ENCODE measurements at places on chromosomes 2 and 18.

GRCh38 chr18:51668607-51669006, 471.1 kb upstream of the MEX3C start:
- H3K27me3 ChIP-seq, result no peaks in the 10 kb centered on the region
- H3K4me1 ChIP-seq, result no peaks in the 10 kb centered on the region
- no peak for DNase-seq
- H3K27ac ChIP-seq, result no peak overlapping the region
- H3K36me3 ChIP-seq, result no peaks in the 10 kb centered on the region
- no peak overlapping the region for H3K4me3 ChIP-seq

- H3K36me3 ChIP-seq, result no peaks in the 10 kb centered on the region
- no peak overlapping the region for H3K4me3 ChIP-seq
- no peak for DNase-seq
- no peak overlapping the region for H3K27ac ChIP-seq
- no peaks in the 10 kb centered on the region for H3K27me3 ChIP-seq
Measured at GRCh38 chr2:159561242-159561641, 55.1 kb downstream of the BAZ2B start.

DNA sequence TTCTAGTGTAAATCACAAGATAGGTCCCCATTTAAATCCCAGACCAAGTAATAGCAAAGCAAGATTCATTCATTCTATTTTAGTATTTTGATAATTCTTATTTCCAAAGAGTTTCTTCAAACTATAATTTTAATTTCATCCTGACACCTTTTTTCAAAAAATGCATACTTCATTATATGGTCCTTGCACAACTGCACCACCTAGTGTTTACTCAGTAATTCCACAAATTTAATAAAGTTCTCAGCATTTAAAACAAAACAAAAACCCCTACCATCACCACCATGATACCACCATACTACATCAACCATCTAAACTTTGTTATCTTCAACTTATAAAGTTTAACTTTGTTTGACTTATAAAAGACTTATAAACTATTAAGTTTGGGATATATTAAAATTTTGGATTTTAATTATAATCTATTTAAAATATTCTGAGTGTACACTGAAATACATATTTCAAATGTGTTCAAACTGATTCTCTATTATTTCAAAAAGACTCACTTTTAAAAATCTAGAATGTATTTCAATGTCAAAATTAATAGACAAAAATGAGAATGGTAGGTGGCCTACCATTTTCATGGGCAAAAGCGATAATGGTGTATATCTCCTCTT, 44.2 kb downstream of the WDPCP start:
- no peak overlapping the region for H3K27ac ChIP-seq
- no peak for DNase-seq
- no peaks in the 10 kb centered on the region for H3K27me3 ChIP-seq

DNA sequence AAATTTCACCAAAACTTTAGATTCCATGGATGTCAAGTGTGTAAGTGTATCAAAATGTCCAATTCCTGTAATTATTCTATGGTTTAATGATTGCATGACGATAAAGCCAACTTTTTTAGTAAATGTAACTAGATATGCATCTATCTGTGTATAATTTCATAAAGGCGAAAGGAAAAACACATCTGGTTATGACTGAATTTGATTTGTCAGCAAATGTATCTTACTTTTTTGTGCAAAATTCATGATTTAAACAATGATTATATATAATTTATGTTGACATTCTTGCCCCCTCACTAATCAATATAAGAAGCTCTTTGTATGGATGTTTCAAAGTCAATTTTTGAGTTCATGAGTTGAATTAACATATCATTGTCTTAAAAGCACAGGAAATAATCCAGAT, 138.5 kb downstream of the KCNJ3 start:
- H3K4me1 ChIP-seq, result no peaks in the 10 kb centered on the region
- H3K36me3 ChIP-seq, result no peaks in the 10 kb centered on the region
- H3K27me3 ChIP-seq, result no peaks in the 10 kb centered on the region
- no peak overlapping the region for H3K27ac ChIP-seq

DNA sequence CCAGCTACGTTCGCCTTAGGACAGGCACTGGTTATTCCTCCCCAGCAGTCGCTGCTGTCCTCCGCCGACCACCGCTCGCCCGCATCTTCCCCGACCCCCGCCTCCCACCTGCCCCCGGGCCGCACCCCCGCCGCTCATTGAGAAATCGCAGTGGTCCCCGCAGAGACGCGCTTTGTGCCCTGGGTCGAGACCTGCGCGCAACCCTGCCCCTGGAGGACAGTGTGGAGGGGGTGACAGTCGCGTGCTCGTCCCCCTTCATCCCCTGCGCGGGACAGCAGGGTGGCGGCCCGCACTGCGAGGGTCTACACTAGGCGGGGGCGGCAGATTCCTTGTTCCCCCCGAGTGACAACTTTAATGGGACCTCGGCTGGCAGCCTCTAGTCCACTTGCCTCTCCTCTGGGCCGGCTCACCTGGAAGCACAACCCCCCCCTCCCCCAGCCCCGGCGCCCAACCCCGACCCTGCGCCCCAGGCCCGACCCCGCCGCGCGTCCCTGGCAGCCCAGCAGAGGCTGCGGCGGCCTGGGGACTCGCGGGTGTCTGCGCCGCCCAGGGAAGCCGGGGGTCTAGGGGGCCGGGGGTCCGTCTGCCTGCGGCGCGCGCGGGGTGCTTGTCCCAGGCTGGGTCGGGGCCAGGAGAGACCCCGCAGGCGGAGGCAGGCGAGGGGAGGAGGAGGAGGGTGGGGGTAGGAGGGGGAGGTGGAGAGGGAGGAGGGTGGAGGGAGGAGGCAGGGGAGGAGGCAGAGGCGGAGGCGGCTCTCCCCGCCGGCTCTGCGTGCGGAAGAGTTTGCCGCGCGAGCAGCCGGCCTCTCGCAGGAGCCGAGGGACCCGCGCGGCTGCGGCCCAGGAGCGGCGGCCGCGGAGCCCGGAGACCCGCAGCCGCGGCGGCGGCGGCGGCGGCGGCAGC, at the start of gene NPAS2:
Gene NPAS2, plus strand, starts transcription at position 770 of the 903 bp plus-strand sequence. CDS start 84,616 bp downstream, outside the sequence.
- H3K4me3 ChIP-seq, result peak within 1 kb of the TSS; percentile 53
- H3K36me3 ChIP-seq, result no peaks in the 10 kb centered on the region
- peak; percentile 56 for DNase-seq

- no peaks in the 10 kb centered on the region for H3K27me3 ChIP-seq
- H3K27ac ChIP-seq, result no peak overlapping the region
- DNase-seq, result no peak
- H3K4me3 ChIP-seq, result no peak overlapping the region
Measured at GRCh38 chr2:143816916-143817315, 687.7 kb downstream of the ARHGAP15 start.

DNA sequence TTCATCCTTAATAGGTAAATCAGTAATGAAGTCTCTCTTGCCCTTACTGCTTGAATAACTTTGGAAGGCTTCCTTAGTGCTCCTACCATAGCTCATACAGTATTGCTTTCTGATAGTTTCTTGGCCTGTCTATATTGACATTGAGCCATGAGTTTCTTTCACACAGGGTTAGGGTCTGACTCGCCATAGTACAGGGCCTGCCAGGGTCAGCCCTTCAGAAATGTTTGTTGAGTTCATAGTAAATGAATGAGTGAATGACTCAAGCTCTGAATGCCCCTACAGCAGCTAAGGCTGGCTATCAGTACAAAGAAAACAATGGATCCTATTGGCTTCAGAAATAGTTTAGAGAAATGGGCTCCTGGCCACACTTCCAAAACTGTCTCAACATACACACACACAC, 65.0 kb upstream of the LRATD1 start:
- no peak overlapping the region for H3K4me3 ChIP-seq
- H3K27ac ChIP-seq, result no peak overlapping the region
- H3K4me1 ChIP-seq, result no peaks in the 10 kb centered on the region
- DNase-seq, result no peak

- no peaks in the 10 kb centered on the region for H3K4me1 ChIP-seq
- H3K27me3 ChIP-seq, result peaks cover 14% of the 10 kb centered on the region
- no peak overlapping the region for H3K4me3 ChIP-seq
- DNase-seq, result no peak
- H3K36me3 ChIP-seq, result no peaks in the 10 kb centered on the region
Measured at GRCh38 chr2:175363699-175364098, 182.2 kb upstream of the ATP5MC3 start.

- H3K4me1 ChIP-seq, result peaks cover 12% of the 10 kb centered on the region
- no peaks in the 10 kb centered on the region for H3K36me3 ChIP-seq
- H3K27ac ChIP-seq, result peak overlapping the region; percentile 2
- no peaks in the 10 kb centered on the region for H3K27me3 ChIP-seq
Measured at GRCh38 chr2:174326161-174327020, 8.4 kb upstream of the SP9 start.

DNA sequence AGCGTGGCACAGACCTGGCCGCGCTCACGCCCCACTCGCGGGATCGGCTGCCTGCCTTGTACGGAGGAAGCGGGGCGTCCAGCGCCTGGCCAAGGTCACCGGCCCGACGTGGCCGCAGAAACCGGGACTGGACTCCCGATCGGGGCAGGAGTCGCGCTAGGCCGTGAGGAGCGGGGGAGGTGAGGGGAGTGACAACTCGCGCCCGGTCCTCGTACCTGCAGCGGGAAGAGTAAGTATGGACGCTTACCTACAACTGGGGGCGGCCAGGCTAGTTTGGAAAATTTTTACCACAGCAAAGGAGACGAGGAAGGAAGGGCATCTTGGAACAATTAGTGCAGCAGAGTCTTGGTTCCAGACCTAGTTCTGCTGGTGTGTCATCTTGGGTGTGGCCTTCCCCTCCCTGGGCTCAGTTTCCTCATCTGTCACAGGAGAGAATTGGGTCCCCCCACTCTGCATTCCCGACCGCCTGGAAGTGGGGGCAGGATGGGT, 693 bp downstream of the UBE2F start:
- no peak overlapping the region for H3K27ac ChIP-seq
- peak; percentile 31 for DNase-seq
- peak overlapping the region; percentile 85 for H3K4me3 ChIP-seq

DNA sequence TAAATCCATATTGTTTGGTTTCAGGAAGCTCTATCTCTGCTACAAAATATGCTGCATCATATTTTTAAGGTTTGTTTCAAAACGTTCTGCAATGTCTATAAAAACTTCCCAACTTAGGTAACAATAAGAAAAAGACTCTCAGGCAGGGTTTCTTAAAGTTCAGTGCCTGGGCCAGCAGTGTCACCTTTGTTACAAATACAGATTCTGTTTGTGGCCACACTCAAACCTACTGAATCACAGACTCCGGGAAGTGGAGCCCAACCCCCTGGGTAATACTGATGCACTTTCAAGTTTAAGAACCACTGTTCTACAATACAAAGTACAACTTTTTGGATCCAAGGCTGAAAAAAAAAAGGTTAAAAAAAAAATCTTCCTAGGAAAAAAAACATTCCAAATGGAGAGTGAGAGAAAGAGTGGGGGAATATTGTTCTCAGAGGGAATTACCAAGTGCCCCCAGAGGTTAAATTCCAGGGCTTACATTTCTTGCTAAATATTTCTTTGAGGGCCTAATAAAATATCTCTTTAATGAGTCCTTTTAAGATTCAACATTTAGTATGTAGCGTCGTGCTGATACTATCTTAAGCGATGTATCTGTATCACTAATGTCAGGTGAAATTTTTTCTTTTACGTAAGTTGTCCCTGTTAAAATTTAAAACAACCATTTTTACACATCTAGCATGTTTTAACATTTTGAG, 476.7 kb downstream of the TXNL1 start:
- no peak overlapping the region for H3K27ac ChIP-seq
- H3K36me3 ChIP-seq, result no peaks in the 10 kb centered on the region
- DNase-seq, result no peak
- no peaks in the 10 kb centered on the region for H3K27me3 ChIP-seq

GRCh38 chr2:53353135-53354114, 414.2 kb upstream of the CHAC2 start:
- no peaks in the 10 kb centered on the region for H3K27me3 ChIP-seq
- H3K27ac ChIP-seq, result no peak overlapping the region
- H3K4me3 ChIP-seq, result no peak overlapping the region
- H3K36me3 ChIP-seq, result no peaks in the 10 kb centered on the region

DNA sequence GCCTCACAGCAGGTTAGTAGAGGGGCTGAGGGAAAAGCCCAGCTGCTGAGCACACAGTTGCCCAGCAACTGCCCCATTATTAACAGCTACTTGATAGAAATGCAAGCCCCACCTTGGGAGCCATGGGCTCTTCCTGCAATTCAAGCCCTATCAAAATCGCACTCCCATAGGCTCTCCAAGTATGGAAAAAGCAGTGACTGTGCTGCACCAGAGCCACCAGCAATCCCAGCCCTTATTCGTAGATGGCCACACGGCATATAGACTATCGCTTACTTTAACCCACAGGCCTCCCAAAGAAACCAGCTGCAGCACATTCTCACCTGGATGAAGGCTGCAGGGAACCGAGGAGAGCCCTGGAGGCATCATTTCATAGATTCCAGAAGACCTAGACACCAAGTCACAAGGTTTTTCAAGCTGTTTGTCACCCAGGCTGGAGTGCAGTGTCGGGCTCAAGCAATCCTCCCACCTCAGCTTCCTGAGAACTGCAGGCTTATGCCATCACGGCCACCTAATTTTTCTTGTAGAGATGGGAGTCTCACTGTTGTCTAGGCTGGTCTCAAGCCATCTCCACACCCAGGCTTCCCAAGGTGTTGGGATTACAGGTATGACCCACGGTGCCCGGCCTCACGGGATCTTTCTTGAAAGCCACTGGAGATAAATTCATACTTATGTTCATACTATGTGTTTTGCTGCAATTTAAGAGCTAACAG, 11.3 kb downstream of the NCL start:
- DNase-seq, result no peak
- no peaks in the 10 kb centered on the region for H3K27me3 ChIP-seq
- H3K4me3 ChIP-seq, result no peak overlapping the region
- H3K4me1 ChIP-seq, result no peaks in the 10 kb centered on the region
- H3K27ac ChIP-seq, result no peak overlapping the region
- peaks cover 65% of the 10 kb centered on the region for H3K36me3 ChIP-seq

DNA sequence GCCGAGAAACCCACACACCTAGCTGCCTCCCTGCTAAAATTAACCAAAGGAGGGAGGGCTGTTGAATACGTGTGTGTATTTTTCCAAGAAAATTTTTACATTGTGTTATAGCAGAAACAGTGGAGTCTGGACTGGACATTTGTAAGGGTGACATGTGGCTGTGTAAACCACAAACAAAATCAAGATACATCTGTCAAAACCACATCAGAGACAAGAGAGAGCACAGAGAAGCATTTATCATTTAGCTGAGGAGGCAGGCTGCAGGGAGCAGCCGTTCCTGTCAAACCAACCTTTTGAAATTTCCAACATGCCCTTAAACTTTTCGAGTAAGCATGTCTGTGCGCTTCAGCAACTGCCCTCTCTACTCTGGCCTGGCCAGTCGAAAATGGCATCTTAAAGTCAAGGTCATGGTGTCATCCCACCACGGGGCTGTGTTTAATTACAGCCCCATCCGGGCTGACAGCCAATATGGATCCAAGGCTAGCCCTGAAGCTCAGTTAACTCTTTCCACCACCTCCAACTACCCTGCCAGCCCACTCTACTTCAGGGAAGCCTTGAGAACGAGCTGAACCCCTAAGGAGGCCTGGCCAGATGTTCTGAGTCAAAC, 8.4 kb downstream of the BCL11A start:
- H3K4me3 ChIP-seq, result no peak overlapping the region
- no peak overlapping the region for H3K27ac ChIP-seq
- no peak for DNase-seq
- 0 out of 2 replicates have a peak, but pooled peaks cover 2% of the 10 kb centered on the region for H3K36me3 ChIP-seq
- H3K27me3 ChIP-seq, result peaks cover 48% of the 10 kb centered on the region
- peaks cover 8% of the 10 kb centered on the region for H3K4me1 ChIP-seq
